GM23338 (cell line): ENCODE measurements at places on chromosomes 5 and 9.

GRCh38 chr9:78828521-78828920 lies 531.6 kb downstream of the PSAT1 start:
- DNase-seq: no peak

GRCh38 chr5:57176350-57176857 lies 2.5 kb downstream of the GPBP1 start:
- DNase-seq: no peak

DNA sequence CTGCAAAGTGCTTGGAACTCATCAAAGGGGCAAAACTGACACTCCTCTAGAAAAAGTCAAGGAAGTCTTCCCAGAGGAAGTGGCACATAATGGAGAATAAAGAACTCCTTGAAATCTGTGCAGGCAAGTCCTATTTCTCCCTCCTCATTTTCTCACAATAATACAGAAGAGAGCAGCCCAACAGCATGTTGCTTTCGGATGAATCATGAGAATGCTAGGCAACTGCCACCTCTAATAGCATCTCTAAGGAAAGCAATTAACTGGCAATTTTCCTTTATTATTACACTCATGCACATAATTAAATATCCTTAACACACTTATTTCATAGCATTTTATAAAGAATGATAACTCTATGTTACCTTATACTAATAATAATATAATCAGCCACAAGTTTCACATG lies 122.2 kb upstream of the PTGER4 start:
- DNase-seq: no peak

GRCh38 chr9:109894921-109895758 lies 115.1 kb downstream of the PALM2AKAP2 start:
- no peak for DNase-seq

GRCh38 chr9:96031366-96031824 lies 155.9 kb downstream of the ERCC6L2 start:
- DNase-seq: no peak
